ENCODE measurements at places on chromosomes 3 and 15.

- H3K27me3 ChIP-seq: no peaks in the 10 kb centered on the region
- no peak for DNase-seq
- no peak overlapping the region for H3K4me3 ChIP-seq
- no peaks in the 10 kb centered on the region for H3K36me3 ChIP-seq
- no peak overlapping the region for H3K27ac ChIP-seq
- no peaks in the 10 kb centered on the region for H3K4me1 ChIP-seq
Observed at GRCh38 chr3:133374708-133375402, 25.0 kb upstream of the BFSP2 start.

GRCh38 chr3:70982284-70982683, 601.2 kb downstream of the FOXP1 start:
- H3K36me3 ChIP-seq: peaks cover 32% of the 10 kb centered on the region
- H3K27me3 ChIP-seq: no peaks in the 10 kb centered on the region
- peaks cover 35% of the 10 kb centered on the region for H3K4me1 ChIP-seq
- no peak for DNase-seq
- H3K27ac ChIP-seq: peak overlapping the region; percentile 38

DNA sequence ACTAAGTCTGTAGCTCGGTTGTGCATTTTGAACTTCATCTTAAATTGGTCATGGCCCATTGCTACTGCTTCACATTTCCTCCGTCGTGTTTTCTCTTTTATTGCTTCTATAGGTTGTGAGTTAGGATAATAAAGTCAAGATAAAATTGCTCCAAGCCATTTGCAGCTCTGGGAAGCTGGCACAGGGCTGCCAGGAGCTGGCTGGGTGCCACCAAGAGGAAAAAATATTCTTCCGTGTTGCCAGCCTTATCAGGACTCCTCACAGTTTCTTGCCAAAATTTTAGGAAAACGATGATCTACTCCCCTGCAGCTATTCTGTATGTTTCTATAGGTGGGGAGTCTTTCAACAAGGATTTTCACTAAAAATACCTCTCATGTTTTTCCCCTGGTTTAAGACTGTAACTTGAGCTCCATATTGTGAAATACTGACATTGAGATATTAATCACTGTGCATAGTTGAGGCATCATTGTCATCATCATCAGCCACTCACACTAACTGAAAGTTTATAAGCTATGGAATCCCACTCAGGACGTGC, 55.4 kb upstream of the PIAS1 start:
- H3K4me1 ChIP-seq: peaks cover 7% of the 10 kb centered on the region
- no peaks in the 10 kb centered on the region for H3K36me3 ChIP-seq
- H3K27me3 ChIP-seq: peaks cover 2% of the 10 kb centered on the region
- no peak overlapping the region for H3K27ac ChIP-seq
- DNase-seq: peak; percentile 62

GRCh38 chr3:108022256-108023150, 68.3 kb downstream of the CD47 start:
- DNase-seq: no peak
- H3K36me3 ChIP-seq: no peaks in the 10 kb centered on the region
- H3K27me3 ChIP-seq: peaks cover 11% of the 10 kb centered on the region
- H3K4me3 ChIP-seq: no peak overlapping the region
- H3K27ac ChIP-seq: no peak overlapping the region
- no peaks in the 10 kb centered on the region for H3K4me1 ChIP-seq

Measured in IMR-90 (cell line).